ENCODE measurements at places on chromosomes 13 and 19.

DNA sequence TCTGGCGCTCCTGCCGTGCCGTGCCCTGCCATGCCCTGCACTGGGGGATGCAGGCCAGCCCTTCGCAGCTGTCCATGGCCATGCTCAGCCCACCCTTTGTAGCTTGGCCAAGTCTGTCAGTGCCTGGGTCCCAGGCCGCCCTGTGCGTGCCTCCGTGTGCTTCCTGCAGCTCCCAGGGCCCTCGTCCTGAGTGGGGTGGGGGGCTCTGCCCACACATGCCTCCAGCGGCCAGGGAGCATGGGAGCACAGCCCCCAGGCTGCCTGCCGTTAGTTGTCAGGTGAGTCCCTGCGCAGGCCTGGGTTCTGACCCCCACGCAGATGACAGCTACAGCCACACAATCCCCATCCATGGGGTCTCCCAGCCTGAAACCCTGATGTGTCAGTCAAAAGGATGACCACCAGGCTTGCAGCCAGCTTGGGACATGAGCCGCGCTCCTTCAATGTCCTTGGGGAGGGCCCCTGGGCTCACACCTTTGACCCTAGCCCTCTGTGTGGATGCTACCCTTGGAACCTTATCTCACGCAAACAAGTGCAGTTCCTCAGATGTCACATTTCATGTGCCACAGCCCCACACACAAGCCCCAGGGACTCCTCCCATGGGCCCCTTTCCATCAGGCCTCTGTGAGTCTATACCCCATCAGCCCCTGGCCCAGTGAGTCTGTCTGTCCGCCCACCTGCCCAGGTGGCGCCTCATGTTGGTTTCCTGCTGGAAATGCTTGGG, 24.5 kb downstream of the TMED1 start:
- no peak for DNase-seq

DNA sequence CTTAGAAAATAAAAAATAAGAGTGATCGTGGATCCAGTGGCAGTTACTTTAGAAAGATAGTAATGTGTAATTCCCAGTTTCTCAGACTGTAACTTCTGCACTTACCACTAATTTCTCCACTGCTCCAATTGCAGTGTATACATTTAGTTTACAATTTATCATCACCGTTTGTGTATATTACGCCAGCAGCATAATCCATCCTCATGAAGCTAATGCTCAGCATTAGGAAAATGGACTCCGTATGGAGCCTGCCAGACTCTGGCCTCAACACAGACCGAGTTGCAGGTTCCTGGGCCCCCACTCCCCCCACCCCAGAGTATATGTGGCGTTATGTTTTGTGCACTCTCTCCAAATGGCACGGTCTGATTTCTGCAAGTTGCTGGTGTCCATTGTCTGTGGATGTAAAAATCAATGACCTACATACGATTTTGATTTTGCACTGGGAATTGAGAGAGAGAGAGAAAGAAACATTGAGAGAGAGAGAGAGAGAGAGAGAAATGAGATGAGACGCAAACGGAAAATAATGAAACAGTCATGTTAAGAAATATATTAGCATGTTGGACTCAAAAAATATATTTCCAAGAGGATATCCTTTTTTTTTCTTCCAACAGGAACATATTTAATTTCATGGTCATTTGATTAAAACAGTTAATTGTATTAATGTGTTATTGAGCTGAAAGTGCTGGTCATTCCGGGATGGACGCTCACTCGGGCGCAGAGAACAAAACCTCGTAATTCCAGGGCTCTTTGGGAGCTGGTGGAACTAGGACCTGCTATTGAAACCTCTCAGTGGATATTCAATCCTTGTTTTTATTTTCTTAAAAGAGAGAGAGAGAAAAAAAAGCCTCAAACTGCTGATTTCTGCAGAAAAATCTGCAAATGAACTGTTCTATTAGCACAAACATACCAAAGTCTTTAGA, 278.8 kb downstream of the TSHZ3 start:
- DNase-seq: no peak

DNA sequence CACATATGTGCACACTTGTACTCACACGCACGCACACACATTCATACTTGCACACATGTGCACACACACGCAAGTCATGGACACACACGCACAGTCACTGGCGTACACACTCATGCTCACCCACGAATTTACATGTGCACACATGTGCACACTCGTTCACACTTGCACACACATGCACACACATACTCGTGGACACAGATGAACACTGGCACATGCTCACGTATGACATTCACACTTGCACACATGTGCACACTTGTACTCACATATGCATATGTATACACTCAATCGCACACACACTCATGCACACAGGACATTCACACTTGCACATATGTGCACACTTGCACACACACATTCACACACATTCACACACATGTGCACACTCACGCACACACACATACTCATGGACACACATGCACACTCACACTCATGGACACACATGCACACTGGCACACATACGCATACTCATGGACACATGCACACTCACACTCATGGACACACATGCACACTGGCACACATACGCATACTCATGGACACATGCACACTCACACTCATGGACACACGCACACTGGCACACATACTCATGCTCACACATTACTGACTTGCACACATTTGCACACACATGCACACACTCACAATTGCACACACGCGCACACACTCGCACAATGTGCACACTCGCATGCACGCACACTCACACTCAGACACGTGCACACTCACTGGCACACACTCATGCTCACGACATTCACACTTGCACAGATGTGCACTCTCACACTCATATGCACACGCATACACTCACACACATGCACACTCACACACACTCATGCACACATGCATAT, 9.5 kb downstream of the SBK2 start:
- no peak for DNase-seq

DNA sequence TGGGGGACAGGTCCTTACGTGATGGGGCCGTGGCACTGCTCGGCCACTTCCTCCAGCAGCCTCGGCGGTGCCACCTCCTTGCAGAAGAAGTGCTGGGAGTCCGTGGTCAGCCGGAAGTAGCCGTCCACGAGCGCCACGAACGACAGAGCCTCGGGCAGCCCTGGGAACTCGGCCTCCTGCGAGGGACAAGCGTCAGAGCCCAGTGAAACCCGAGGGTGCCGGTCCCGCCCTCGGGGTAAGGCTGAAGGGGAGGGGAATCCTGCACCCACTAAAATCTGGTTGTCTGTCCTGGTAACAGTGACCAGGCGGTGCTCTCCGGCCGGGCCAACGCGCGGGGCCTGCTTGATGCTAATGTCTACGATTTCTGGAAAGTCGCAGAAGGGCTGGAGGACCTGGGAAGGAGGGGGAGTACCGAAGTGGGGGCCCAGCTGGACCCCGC, 6.4 kb downstream of the JAK3 start:
- no peak for DNase-seq

GRCh38 chr19:15479391-15480345, at the start of gene PGLYRP2:
PGLYRP2 (minus strand) TSS chr19:15479501; CDS start chr19:15479371, 130 bp downstream.
- DNase-seq: no peak

- no peak for DNase-seq
Measured at GRCh38 chr13:34413538-34414210, 528.4 kb upstream of the NBEA start.

- no peak for DNase-seq
Measured at GRCh38 chr13:77423296-77423695, 96.4 kb upstream of the MYCBP2 start.

- DNase-seq: no peak
Measured at GRCh38 chr13:45670189-45670885, 31.8 kb upstream of the CBY2 start.

GRCh38 chr13:99289674-99290337, 17.4 kb downstream of the GPR183 start:
- no peak for DNase-seq

GRCh38 chr19:13089139-13089856, 13.4 kb downstream of the LYL1 start:
- DNase-seq: no peak

DNA sequence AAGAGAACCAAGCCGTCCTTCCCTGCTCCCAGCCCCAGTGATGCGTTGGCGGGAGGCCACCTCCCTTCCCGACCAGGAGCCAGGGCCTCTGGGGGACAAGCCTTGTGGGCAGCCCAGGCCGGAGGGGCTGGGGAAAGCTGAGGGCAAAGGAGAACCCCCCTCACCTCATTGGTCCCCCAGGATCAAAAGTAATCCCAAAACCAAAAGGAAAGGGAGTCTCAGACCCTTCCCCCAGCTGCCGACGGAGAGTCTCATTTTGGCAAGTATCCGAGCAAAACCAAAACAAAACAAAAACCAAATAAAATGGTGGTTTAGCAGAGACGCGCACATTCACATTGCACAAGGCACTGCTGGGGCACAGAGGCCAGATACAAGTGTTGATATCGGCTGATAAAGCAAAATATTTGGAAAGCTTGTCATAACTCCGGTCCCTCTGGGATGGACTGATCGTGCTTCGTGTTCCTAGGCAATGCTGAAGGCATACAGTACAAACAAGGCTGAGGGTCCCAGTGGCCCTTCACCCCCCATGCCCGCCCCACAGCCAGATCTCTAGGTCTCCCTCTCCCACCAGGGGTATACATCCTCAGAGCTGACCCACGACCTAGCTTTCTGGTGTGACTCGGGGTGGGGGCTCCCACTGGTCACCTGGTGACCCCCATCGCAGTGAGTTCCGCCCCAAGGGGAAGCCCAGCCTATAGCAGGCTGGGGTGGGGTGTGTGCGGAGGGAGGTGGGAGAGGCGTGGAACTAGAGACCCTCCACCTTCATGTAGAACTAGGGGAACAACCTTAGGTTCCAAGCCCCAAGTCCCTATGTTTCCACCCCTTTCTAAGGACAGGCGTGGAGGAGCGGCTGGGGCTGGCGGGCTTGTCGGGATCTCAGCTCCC, 2.1 kb downstream of the CEBPA start:
- no peak for DNase-seq

DNA sequence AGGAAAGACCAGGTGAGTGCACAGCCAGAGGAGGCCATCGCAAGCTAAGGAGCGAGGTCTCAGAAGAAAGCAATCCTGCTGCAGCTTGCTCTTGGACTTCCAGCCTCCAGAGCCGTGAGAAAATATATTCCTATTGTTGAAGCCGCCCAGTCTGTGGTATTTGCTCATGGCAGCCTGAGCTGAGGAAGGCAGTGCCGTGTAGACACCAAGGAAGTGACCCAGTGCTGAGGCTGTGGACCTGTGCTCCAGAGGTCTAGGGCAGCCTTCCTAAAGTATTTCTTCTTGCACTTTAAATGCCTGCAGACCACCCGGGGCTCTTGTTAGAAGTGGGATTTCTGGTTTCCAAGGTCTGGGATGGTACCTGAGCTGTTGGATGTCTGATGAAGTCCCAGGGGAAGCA, 158.5 kb upstream of the KL start:
- DNase-seq: no peak

DNA sequence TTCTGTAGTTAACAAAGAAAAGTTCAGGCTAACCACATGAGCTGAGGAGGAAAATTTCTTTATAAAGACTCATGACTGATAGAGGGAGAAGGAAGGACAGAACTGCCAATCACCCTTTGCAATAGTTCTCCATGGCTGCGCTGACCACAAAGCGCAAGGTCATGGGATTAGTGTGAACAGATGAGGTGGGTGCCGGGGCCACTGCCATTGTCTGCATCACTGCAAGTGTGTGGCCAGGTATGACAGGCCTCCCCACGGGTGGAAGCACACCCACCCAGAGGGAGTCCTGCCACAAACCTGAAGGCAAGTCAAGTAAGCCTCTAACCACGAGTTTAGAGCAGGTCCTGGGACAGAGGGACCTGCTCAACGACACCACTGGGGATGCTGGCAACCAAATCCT, 128.1 kb downstream of the TUBA3C start:
- DNase-seq: no peak
